ENCODE measurements at places on chromosomes 13 and 19. TPM values are rescaled to one million over a fixed set of nuclear protein-coding genes. Genes with fewer than 3 reads are reported as not detected.

GRCh38 chr19:4624733-4625362 lies 14.5 kb upstream of the TNFAIP8L1 start:
- DNase-seq, result no peak

TNFSF9 gene
- 12.3 TPM for total RNA-seq

- DNase-seq, result no peak
These were observed 78.9 kb downstream of the LNX2 start for GRCh38 chr13:27541386-27541785.

CYP2A6 gene
- not detected for total RNA-seq

P2RY11 gene
- total RNA-seq, result 6.3 TPM

EXOC3L2 gene
- not detected for total RNA-seq

ZNF69 gene
- total RNA-seq, result 19.2 TPM

DNA sequence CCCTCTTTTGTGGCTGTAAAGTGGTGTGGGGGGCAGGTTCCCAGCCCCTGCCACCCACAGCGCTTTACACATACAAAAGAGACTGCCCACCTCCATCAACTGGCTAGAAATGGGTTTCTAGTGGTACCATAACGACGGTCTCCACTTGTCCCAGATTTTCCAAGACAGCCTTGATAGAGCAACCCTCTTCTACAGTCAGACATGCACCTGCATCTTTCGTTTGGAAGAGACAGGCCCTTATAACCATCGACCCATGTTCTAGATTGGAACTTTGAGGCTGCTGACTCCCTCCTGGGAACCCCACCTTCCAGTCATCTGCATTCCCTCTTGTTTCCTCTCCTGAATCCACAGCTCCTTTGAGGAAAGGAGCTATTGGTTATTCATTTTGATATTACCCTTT lies 63.1 kb downstream of the GSX1 start:
- no peak for DNase-seq

DNA sequence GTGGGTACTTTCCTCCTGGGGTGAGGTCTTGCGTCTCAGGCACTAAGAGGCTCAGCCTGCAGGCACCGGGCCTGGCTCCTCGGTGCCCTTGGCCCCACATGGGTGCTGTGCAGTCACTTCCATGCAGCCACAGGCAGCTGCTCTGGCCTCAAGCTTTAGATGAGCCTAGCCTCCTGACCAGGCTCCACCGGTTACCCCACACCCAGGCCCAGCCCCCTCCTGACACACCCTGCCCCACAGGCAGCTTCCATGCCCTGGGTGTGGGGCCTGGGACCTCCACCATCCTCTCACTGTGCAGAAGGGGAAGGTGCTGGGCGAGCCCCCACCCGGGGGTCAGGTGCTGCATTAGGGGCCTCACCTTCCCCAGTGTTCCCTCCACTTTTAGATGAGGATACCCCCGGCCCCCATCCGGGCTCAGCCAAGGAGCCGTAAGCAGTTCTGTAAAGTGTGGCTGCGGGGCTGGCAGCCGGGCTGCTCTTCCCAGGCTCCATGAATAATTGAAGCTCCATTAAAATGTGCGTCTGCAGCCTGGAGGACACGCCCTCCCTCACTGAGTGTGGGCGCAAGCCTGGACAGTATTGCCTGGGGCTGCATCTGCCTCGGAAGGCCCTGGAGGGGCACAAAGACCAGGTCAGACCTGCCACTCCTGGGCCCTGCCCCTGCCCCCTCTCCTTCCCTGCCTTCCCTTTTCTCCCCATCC lies 72.5 kb upstream of the KCTD15 start:
- DNase-seq, result no peak

DNA sequence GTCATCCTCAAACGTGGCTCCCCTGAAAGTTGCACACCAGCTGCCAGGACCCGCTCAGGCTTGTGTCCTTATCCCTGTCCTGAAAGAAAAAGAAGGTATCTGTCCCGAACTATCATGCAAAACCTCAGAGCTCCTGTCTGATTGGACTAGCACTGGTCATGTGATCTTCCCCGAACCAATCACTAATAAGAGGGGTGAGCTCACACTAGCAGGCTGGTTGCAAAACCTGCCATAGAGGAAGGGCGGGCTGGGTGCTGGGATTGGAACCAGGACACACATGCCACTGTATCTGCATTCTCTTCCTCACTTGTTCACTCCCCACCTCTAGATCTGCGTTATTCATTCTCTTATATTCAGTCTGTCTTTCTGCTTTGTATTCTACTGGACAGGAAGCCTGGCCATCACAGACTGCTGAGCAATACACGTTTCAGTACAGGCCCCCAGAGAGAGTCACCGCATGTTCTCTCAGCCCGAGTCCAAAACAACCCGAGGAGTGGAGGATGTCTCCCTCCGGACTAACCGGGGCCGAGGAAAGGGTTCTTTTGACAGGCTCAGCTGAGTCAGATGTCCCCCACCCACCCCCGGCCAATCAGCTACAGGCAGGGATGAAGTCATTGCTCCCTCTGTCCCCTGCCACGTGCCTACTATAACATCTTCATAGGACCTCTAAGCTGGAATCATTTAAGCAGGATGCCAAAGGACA lies 97.7 kb downstream of the SIPA1L3 start:
- DNase-seq, result peak; percentile 94

DNA sequence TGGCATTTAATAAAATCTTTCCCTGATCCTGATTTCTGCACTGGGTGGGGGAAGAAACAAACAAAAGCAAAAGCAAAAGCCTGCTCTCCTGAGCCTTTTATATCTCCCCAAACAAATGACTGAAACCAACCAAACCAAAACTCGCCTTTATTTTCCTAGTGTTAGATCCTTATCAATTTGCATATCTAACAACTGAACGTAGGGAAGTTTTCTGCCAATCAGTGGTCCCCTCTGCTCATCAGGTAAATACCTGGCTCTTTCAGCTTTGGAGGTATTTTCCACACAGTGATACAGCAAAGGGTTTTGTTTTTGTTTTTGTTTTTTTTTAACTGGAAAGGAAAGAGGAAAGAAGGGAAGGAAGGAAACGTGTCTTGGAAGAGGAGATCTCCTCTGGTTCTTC lies 3.3 kb downstream of the AMER2 start:
- no peak for DNase-seq

DNA sequence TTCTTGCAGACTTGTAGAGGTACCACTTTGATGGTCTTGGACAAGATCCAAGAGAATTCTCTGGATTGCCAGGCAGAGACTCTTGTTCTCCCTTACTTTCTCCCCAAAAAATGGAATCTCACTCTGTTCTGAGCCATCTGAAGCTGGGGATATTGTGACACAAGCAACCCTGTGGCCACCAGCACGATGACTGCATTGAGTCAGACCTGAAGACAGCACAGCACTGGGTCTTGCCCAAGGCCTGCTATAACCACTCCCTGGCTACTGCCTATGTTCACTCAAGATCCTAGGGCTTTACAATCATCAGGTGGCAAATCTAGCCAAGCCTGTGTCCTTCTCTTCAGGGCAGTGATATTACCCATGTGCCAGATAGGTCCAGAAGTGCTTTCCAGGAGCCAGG lies 202.5 kb upstream of the SERP2 start:
- no peak for DNase-seq

DNA sequence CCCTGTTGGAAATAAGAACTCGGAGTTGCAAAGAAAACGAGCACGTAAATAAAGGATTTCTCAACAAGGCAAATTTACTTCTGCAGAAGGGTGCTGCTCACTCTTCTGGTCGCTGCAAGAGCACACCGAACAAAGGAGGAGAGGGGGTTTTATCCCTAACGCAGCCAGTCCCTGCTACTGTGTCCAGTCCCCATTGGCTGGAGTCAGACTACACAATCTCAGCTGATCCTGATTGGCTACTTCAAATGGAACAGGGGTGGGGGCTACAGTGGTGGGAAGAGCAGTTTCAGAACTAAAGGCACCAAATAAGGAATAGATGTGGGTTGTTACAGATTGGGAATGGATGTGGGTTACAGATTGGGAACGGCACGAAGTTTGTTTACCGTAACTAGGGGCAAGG lies 63.9 kb upstream of the MCF2L start:
- no peak for DNase-seq

- no peak for DNase-seq
These were observed 465.1 kb upstream of the PCDH20 start for GRCh38 chr13:61880578-61881283.

DNA sequence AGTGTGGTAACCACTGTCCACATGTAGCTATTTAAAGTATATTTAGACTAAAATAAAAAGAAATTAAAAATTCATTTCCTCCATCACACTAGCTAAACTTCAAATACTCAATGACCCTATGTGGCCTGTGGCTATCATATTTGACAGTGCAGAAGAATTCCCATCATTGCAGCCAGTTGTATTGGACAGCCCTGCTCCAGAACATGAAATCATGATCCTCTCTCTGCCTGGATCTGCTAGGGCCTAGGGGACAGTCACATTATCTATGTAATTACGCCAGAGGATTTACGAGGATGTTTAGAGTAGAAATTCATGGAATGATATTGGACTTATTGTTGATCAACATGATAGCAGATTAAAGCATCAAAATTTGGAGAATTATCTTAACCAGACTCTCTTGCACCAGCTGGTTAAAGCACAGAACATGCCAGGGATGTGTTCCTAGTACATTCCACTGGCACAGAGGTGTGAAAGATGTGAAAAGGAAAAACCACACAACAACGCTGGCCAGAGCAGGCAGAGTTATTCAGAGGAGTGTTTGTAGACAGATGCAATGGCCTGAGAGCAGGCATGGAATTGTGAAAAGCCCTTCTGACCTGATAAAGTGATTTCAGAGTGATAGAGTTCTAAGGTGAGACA lies 108.9 kb upstream of the STARD13 start:
- no peak for DNase-seq

- no peak for DNase-seq
These were observed 314.4 kb downstream of the MYO16 start for GRCh38 chr13:108943842-108944241.

DNA sequence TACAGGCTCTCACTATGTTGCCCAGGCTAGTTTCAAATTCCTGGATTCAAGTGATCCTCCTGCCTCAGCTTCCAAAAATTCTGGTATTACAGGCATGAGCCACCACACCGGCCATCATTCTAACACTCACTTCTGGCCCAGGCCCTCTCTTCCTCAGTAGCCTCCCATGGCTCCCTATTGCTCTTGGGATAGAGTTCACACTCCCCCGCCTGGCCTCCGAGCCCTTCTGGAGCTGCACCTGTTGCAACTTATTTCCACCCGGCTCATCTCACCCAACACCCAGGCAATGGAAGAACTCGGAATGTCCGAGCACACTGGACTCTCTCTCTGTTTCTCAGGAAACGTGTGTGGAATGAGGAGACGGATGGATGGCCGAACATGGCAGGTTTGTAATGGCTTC lies 9.0 kb upstream of the SBK3 start:
- no peak for DNase-seq

DNA sequence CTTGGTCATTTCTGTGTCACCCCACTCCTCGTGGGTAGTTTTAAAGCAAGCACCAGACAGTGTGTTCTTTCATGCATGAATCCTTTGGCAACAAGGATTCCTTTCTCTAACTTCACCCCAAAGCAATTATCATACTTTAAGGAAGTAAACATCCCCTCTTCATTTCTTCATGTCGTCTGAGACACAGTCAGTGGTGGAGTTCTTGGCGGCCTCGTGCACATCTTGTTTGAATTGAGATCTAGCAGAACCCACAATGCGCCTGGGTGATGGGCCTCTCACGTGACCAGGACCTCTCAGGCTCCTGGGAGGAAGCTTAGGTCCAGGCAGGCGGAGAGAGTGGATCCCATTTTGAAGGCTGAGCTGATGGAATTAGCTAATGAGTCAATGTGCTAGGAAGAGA lies 2.6 kb downstream of the ACSBG2 start:
- no peak for DNase-seq

SLITRK6 gene
- not detected for total RNA-seq

DNA sequence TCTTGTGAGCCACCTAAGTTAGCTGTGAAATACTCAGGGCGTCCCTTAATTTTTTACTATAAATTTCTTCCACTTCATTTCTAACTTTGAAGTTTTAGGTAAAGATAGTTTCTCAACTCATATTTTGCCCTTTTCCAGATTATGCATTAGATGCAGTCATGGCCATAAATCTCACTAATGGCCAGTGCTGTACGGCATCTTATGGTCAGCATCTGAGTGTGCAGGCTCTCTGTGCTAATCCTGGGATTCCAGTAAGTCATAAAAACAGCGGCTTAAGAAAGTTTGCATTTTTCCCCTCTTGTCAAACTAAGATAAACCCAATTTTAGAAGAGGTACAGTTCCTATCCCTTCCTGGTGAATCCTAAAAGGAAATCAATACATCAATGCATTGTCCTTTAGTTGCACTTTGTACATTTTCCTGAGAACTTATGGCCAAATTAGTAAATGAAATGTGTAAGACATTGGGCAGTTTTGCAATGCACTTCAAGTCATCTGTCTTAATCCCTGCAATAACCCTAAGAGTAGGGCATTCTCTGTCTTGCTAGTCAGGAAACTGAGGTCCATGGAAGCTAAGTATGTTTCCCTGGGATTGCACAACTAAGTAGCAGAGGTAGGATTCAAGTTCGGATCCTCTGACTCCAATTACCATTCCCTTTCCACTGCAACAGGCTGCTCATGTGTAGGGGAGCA lies 146.2 kb downstream of the DCT start:
- DNase-seq, result no peak

SULT2A1 gene
- total RNA-seq, result not detected

LEUTX gene
- total RNA-seq, result not detected

GRCh38 chr19:1223018-1223855 lies 14.6 kb downstream of the CBARP start:
- DNase-seq, result no peak
